Stimulated activated CD8-positive, alpha-beta memory T cell treated with anti-CD3 and anti-CD28 coated beads, Interleukin-12 subunit alpha, Interleukin-12 subunit beta, amount 100 ng/mL, for 1 hour (primary cell): ENCODE measurements at places on chromosomes 11 and 22.
A peak's percentile ranks its signal among the peaks of the same experiment; 100 is the strongest.

DNA sequence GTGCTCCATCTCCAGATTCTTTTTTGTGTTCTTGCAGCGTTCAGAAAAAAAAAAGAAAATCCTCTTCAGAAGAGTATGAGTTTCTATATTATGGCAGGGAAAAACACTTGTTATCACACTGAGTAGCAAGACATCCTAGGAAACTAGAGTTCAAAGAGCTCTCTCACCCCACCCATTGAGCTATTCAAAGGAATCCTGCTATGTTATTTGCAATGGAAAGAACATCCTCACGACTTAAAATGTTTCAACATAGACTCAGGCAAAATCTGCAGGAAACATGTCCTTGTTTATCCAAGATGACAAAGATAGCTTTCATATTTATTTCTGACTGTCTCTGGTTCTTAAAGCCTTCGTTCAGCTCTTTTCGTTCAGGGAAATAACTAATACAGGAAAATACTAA, 331.6 kb upstream of the ANO5 start:
- no peak for DNase-seq

DNA sequence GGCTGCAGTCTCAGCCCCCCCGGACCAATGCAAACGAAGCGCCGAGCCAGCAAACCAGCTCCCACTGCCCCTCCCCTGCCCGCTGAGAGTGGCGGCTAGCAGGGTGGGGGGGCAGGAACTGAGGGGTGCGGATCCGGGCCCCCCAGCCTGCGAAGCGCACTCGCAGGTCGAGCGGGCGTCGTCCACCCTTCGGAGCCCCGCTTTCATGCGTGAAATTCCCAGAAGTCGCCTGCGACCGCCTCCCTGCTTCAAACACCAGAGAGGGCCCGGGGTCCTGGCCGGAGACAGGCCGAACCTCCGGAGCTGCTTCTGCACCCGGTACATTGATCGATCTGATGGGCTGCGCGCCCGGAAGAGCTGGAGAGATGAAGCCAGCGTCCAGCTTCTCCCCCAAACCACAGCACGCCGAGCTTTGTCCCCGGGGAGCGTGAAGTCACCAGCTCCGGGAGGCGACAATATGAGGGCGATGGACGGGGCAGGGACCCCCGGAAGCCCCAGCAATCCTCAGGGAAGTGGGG, 646 bp upstream of the PATZ1 start:
- no peak for DNase-seq

DNA sequence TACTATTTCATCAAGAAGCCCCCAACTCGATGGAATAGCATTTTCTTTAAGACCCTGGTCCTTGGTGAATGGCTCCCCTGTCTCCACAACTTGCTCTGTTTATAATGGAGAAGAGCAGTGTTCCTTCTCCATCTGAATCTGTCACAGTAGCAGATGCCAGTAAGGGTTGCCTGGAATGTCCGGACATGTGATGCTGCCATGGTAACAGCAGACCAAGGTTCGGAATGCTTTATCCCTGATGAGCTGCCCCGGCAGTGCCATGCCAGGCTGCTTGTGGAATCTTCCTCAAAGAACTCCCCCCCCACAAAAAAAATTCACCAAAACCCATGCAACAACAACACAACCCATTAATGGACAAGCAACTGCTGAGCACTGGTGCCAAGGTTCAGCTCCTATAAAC, 72.5 kb downstream of the KCNC1 start:
- no peak for DNase-seq

GRCh38 chr11:71269603-71270511, 17.5 kb upstream of the SHANK2 start:
- DNase-seq = no peak

GRCh38 chr11:112366777-112367176, 106.1 kb upstream of the PLET1 start:
- no peak for DNase-seq

DNA sequence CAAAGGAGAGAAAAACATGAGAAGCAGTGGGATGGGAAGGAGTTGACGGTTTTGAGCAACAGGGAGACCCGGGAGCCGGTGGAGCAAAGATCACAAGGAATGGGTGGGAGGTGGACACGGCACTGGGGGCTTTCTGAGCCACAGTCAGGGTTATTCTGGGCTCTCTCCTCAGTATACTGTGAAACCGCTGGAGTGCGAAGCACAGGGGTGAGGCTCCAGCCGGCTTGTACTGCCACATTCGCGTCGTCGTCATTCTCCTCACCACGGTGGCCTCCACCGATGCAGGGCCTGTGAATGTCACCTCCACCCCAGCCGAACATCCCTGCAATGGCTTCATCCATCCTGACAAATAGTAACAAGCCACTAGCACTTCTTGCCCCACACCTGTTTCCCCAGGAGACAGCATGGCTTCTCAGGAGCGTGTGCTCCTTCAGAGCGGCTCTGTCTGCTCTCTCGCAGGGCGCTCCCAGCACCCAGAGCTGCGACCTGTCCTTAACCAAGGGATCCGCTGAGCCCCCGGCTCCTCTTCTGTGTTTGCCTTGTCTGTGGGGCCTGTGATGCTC, 1165.3 kb downstream of the TBC1D22A start:
- DNase-seq = no peak

DNA sequence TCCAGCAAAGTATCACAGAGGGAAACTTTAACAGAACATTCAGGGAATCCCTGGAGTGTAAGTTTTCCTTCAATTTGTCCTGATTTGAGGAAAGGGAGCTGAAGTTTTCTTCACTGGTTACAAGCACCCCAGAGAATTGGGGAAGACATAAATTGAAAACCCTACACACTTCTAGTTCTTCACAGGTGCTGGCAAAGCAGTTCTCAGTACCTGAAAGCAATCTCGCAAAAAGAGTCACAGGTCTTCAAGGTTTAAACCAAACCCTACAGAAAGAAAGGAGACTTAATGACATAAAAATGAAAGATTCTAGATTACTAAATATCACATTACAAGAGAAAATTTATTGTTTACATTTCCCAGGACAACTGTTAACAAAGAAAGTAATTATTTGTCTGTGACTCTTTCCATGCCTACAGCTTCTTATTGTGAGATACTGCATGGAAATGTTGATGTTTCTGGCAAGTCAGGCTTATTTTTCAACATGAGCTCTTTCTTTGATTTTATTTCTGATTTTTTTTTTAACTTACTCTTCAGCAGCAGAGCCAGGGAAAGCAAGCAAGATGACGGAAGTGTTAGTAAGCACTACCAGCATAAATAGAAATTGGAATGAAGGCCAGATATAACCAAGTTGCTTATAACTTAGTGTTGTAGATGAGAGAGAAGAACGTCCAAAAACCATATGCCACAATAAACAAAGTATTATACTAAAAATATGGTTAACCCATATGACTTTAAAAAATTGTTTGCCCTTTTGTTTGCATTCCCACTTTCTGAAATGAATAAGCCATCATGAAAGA, 44.1 kb downstream of the FANCF start:
- DNase-seq = no peak

- peak; percentile 33 for DNase-seq
Observed at GRCh38 chr11:12043959-12044791, 35.7 kb upstream of the DKK3 start.

- no peak for DNase-seq
Observed at GRCh38 chr11:95586661-95587060, 202.9 kb downstream of the FAM76B start.

DNA sequence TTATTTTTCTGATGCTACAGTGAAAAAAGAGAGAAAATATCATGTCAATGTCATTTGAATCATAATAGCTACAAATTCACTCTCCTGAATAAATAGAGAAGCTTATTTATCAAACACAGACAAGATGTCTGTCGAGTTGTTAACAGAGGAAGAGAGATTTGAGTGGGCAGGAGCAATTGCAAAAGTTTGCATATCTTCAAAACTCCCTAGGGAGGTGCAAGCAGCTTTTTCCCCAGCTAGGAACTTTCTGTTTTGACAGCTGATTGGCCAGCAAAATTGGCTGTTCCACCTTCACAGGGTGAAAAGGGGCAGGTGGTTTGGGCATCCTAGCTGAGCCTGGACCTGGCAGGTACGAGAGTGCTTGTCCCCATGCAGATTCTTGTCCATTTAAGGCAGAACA, 98.2 kb downstream of the NTM start:
- no peak for DNase-seq

DNA sequence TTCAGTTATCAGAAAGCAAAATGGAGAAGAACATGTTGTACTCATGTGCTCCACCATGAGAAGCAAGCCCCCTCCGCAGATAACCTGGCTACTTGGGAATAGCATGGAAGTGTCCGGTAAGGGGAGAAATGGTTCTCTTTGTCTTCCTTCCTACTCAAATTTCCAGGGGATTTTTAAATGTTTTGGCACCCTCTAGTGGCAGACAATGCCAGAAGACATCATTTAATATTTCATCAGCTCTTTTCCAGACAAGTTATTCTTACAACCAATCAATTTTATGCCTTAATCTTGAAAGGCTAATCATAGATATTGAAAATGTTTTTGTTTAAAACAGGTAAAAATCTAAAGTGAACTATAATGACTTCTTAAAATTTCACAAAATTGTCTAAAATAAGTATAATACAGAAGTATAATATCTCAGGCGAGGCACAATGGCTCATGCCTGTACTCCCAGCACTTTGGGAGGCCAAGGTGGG, 15.7 kb downstream of the CRTAM start:
- no peak for DNase-seq

- DNase-seq = no peak
Observed at GRCh38 chr11:91795139-91795887, 429.3 kb upstream of the FAT3 start.

- no peak for DNase-seq
Observed at GRCh38 chr11:71992136-71992730, 6.5 kb upstream of the IL18BP start.

DNA sequence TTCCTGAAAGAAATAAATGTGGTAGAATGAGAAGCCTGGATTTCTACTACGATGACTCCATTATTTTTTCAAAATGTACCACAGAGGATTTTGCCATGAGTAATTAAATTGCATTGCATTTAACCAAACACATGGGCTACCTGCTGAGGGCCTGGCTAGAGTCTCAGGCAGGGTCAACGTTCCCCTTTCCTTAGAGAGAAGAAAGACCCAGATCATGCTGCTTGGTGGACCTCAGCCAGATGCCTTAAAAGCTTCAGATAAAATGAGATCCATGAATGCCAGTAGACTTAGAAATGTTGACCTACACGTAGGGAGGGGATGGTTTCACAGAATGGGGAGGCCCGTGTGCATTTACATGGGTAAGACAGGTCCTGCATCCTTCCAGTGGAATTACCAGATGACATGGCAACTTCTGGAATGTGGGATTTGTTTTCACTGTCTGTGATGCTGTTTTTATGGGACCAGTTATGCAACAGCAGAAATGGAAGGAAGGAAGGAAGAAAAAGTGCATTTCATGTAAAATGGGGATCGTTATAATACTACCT, 1069.4 kb downstream of the NTM start:
- DNase-seq = no peak

GRCh38 chr11:46249103-46249937, 28.1 kb upstream of the CREB3L1 start:
- no peak for DNase-seq

GRCh38 chr11:58965246-58965985, 26.1 kb downstream of the GLYATL1 start:
- DNase-seq = no peak

DNA sequence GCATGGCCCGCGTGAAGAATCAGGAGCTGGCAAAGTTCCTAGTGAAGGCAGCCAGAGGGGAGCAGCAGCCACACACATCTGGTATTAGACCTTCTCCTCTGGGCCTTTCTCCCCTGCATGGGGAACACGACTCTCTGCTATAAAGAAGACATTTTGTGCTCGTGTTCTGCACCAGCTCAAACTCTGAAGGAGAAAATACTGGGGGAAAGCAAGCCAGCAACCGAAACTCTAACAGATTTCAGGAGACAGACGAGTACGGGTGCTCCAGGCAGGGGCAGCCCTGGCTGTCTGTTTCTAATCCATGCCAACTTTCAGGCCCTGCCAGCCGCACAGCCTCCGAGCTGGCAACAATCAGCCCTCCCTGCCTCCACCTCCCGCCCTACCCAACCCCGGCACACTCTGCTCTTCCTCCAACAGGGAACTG, 296.3 kb downstream of the BRD1 start:
- no peak for DNase-seq

DNA sequence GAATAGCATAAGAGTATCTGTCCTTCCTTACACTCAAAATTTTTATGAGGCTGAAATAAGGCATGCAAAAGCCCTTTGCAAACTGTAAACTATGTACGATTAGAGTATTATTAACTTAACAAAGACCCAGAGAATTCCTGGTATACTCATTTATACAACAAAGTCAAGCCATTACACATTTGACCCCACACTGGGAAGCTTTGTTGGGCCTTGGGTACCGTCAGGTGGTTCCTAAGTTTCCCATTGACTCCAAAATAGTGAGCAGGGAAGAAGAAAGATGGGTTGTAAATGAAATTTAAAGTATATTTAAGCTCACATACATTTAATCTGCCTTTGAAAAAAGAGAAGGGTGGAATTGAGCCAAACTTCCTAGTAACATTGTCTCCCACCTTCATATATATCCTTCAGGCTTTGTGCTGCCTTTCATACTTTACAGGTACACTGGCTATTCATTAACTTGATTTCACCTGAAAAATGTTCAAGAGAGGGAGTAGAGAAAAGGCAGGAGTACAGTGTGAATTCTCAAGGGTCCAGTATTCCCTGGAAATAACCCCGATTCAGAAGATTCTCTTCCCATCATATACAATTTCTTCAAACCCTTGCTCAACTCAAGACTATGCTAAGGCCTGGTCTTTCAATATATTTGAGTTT, 68.6 kb downstream of the SOX6 start:
- no peak for DNase-seq

DNA sequence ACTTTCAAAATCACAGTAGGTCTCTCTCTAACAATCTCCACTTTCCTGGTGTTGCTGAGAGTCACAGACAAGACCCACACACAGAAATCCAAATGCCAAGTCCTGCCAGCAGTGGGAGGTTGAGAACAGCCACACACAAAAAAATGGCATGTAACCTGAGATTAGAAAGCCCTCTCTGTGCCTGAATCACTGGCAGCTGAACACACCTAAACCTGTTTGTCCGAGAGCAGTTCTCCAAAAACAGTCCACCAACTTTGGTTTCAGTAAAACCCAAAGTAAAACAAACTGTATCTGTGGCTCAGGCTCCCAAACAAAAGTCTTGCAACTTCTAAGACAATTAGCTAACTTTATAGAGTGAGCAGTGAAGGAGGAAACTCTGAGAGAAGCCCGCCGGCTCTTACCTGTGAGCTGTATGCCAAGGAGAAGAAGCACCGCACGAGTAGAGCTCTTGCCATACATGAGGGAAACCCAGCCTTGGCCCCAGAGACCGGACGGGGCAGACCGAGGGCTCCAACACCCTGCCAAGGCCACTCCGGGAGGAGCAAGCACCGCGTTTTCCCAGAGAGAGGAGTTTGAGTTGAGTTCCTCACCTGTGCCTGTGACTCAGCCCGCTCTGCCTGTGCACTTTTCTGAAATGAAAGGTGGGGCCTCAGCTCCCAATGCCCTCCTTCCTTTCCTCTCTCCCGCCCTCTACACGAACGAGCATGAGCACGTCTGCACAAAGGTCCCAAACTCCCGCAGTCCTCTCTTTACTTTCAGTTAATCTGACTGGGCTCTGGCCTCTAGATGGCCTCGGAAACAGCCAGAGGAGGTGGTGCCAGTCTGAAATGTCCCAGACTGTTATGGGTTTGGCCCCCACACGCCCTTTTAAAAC, at the start of gene MPZL2:
Gene MPZL2 (minus strand): TSS at position 603 of the 874 bp plus-strand sequence. CDS start 144 bp downstream, at position 459.
- DNase-seq = no peak

GRCh38 chr11:6608726-6609501, 3.1 kb downstream of the TAF10 start:
- no peak for DNase-seq
